HCT116 (cell line): ENCODE measurements at places on chromosomes 1 and 21. TPM values are rescaled to one million over a fixed set of nuclear protein-coding genes. Genes with fewer than 3 reads are reported as not detected.

HUNK gene
- not detected for total RNA-seq

ZMYND12 gene
- 0.25 TPM for total RNA-seq

KRTAP11-1 gene
- not detected for total RNA-seq

LRIG2 gene
- 13.5 TPM for total RNA-seq

HFM1 gene
- total RNA-seq: 0.07 TPM

SPRR3 gene
- not detected for total RNA-seq
